Hepatocyte (in vitro differentiated cells): ENCODE measurements at places on chromosomes 4 and X.

DNA sequence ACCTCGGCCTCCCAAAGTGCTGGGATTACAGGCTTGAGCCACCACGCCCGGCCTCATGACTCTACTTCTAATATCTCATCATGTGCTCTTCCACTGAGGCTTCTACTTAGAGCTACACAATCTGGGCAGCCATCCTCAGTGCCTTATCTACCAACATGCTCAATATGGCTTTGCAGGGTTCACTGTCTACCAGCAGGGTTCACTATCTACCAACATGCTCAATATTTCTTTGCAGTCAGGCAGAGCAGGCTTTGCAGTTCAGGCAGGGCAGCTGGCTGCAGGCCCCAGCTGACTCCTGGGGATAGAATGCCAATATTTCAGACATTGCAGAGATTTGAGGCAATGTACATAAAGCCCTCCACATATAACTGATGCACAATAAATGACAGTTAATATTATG is 47.5 kb downstream of the PKD2 start:
- peak; percentile 69 for DNase-seq
- no peak overlapping the region for H3K4me3 ChIP-seq
- H3K4me1 ChIP-seq, result no peaks in the 10 kb centered on the region
- H3K27ac ChIP-seq, result no peak overlapping the region
- no peaks in the 10 kb centered on the region for H3K27me3 ChIP-seq

DNA sequence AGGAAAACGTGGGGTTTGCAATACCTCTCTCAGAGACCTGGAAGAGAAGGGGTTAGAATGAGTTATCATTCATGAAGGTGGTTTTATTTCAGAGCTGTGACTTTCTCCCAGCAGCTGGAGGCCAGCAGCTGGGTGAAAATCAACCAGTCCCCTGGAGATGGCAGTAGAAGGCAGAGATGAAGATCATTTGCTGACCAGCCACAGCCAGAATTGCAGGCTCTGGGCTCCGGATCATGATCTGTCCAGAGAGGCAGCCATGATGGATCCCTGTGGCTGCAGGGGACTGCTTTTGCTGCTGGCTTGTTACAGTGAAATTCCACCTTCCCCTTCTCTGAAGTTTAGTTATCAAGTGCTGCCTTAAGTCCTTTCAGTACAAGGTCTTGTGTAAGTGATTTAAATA is 46.9 kb upstream of the TAB3 start:
- no peaks in the 10 kb centered on the region for H3K27me3 ChIP-seq
- no peaks in the 10 kb centered on the region for H3K36me3 ChIP-seq
- no peaks in the 10 kb centered on the region for H3K4me1 ChIP-seq
- peak; percentile 52 for DNase-seq
- H3K4me3 ChIP-seq, result no peak overlapping the region
- H3K27ac ChIP-seq, result no peak overlapping the region

DNA sequence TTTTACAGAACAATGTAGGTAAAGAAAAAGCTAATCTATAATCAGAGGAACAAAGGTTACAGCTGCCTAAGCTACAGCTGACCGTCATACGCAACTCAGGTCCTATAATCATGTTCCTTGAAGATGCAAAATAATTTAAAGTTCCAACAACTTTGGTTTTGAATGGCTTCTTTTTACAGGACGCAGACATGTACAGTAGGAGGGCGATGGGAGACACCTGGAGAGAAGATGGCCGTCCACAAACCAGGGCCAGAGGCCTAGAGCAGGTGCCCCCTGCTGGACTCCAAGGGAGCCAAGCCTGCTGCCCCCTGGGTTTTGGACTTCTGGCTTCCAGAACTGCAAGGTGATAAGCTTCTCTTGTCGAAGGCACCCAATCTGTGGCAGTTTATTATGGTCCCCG is 10.6 kb downstream of the HGFAC start:
- no peaks in the 10 kb centered on the region for H3K27me3 ChIP-seq
- peaks cover 6% of the 10 kb centered on the region for H3K4me1 ChIP-seq
- H3K27ac ChIP-seq, result peak overlapping the region; percentile 37

GRCh38 chr4:26978387-26979053 is 117.9 kb downstream of the STIM2 start:
- no peaks in the 10 kb centered on the region for H3K36me3 ChIP-seq
- H3K27ac ChIP-seq, result no peak overlapping the region
- DNase-seq, result no peak
- no peaks in the 10 kb centered on the region for H3K27me3 ChIP-seq
- H3K4me3 ChIP-seq, result no peak overlapping the region
- H3K4me1 ChIP-seq, result no peaks in the 10 kb centered on the region

GRCh38 chr4:11427121-11427996 is 1.3 kb downstream of the HS3ST1 start:
- peaks cover 16% of the 10 kb centered on the region for H3K27me3 ChIP-seq
- H3K36me3 ChIP-seq, result no peaks in the 10 kb centered on the region
- H3K27ac ChIP-seq, result no peak overlapping the region

DNA sequence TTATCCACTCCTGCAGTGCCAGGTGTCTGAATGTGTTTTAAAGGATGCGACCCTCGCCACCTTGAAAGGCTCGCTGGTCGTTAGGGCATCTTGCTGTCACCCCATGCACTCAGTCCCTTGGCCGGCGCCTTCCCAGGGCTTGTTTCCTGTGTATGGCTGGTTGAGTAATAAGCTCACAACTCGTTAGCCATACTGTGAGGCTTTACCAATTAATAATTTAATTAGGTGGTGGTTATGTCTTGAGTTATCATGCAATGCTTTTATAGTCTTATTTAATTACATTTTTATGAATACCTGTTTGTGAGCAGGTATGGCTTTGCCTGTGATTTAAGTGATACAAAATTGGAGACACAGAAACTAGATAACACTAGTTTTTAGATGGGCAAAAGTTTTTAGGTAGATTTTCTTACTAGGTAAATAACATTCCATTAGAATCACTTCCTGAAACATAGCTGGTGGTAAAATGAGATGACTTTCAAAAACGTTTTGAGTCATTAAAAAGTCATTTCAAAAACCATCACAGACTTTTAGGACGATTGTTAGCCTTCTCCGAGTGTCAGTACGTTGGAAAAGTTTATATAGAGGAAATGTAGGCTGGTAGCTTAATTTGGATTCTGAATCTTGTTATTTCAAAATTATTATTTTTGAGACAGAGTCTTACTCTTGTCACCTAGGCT is 18.2 kb downstream of the PTTG2 start:
- H3K27me3 ChIP-seq, result no peaks in the 10 kb centered on the region
- DNase-seq, result no peak
- H3K36me3 ChIP-seq, result no peaks in the 10 kb centered on the region
- H3K27ac ChIP-seq, result peak overlapping the region; percentile 95
- H3K4me3 ChIP-seq, result peak overlapping the region; percentile 78

- no peak for DNase-seq
- H3K36me3 ChIP-seq, result no peaks in the 10 kb centered on the region
- no peaks in the 10 kb centered on the region for H3K4me1 ChIP-seq
- H3K4me3 ChIP-seq, result no peak overlapping the region
Observed at GRCh38 chrX:34770511-34770910, 113.4 kb upstream of the TMEM47 start.
